ENCODE measurements at places on chromosomes 2 and 18.

- peak; percentile 99 for DNase-seq
These were observed at the start of gene PPM1B for GRCh38 chr2:44168681-44169154. Gene PPM1B, plus strand, starts transcription at chr2:44168875. Its CDS starts 32,325 bp downstream, at chr2:44201200.

- DNase-seq, result no peak
These were observed 826.2 kb upstream of the DDX18 start for GRCh38 chr2:116988303-116988702.

GRCh38 chr2:12001621-12002020 lies 255.2 kb downstream of the LPIN1 start:
- DNase-seq, result no peak

- DNase-seq, result no peak
These were observed 167.5 kb downstream of the TWIST2 start for GRCh38 chr2:239015218-239015900.

DNA sequence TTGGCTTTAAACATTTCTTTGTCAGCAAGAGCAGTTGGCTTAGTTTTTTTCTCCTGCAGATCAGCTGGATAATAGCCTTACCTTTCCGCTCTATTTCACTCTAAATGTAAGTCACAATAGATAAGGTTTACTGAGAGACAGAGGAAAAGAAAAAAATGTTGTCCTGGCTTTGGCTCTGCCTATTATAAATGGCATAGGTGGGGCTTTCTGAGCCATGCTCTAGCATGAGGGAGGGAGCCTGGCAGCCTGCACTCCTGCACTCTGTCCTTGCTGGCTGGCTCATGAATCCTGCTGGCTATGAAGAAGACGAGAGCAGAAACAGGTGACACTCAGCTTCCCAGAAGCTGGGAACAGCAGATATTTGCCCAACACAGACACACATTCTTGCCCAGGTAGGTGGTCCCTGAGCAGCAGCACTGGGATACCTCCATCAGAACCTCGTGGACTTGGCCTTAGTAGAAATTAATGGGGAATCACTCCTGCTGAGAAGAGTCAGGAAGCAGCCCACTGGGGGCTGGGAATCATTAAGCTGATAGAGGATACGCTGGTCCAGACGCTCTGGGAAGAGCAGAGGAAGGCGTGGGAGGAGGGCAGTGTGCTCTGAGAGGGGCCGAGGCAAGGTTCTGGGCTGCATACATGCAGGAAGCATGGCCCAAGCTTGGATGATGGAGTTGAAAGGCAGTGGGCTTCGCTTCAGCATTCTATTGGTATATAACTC lies 514.4 kb upstream of the HS6ST1 start:
- DNase-seq, result no peak

DNA sequence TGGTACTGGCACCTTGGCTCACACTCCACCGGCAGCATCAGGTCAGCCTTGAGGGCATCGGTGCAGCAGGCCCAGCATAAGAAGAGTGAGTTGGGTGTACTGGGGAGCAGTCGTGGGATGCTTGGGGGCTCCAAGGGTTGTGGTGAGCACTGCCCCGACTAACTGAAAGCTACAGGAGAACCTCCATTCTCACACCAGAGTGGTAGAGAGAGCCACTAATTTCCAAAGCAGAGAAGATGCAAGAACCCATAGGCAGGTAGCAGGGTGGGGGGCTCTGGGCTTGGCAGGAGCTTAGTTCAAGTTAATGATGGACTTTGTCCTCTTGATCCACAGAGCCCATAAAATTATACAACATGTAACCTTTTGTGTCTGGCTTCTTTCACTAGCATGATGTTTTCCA lies 148.0 kb upstream of the SMAD2 start:
- no peak for DNase-seq

DNA sequence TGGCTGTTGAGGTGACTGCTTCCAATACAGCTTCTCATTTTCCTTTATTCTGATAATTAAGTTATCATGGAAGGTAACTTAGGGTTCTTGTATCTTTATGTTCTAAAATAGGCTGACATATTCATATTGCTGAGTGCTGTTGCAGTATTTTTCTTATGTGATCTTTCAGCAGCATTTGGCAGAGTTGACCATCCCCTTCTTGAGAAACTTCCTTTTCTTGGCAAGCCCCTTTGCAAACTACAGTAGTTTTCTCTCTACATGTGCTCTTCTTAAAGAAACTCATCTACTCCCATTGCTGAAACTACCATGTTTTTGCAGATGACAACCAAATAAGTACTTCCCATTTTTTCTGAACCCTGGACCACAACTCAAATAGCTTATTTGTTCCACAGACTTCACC lies 476.5 kb upstream of the TRIB2 start:
- DNase-seq, result no peak
